ENCODE measurements at places on chromosomes 6 and 20. TPM values are rescaled to one million over a fixed set of nuclear protein-coding genes. Genes with fewer than 3 reads are reported as not detected.

The BPIFA1 gene
- not detected for total RNA-seq

The TRMT11 gene
- total RNA-seq, result 21.9 TPM

The CGA gene
- 4.3 TPM for total RNA-seq

The SYNGAP1 gene
- 4.5 TPM for total RNA-seq

DNA sequence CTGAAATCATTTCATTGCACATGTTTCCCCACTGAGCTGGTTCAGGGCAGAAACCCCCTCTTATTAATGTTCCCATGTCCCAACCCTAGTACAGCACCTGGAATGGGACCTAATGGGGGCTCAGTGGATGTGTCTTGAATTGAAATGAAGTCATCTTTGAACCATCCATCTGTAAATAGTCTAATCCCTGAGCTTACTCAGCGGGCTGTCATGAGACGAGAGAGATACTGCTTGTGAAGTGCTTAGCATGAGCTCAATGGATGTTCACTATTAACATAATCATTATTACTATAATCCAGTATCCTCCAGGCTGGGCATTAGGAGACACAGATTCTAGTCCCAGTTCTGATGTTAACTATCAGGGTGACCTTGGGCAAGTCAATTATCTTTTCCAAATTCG, 106.6 kb upstream of the LRFN2 start:
- H3K27ac ChIP-seq, result no peak overlapping the region
- DNase-seq, result no peak
- no peaks in the 10 kb centered on the region for H3K36me3 ChIP-seq
- H3K4me1 ChIP-seq, result peaks cover 4% of the 10 kb centered on the region

GRCh38 chr6:47736083-47736700, 37.8 kb downstream of the ADGRF4 start:
- no peak overlapping the region for H3K4me3 ChIP-seq
- H3K4me1 ChIP-seq, result no peaks in the 10 kb centered on the region

All from muscle of leg (tissue), 16 donors.